ENCODE measurements at places on chromosomes 7 and 10.
A peak's percentile ranks its signal among the peaks of the same experiment; 100 is the strongest.

DNA sequence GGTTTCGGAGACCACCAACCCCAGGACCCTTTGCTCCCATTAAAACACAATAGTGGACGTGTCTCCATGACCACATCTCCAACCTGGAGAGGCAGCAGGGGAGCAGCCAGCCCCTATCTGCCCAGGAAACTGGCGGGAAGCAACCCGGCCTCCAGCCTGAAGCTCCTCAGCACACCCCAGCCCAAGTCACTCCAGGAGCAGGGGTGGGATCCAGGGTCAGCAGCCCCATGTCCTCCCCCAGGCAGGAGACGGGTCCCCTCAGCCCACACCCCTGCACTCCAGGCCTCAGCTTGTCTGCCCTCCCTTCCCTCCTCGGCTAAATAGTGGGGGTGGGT, 601 bp downstream of the ADAM8 start:
- DNase-seq, result no peak

- DNase-seq, result no peak
Measured at GRCh38 chr10:104288355-104288754, 19.4 kb downstream of the GSTO2 start.

- no peak for DNase-seq
Measured at GRCh38 chr10:30812018-30812851, 182.7 kb upstream of the LYZL2 start.

DNA sequence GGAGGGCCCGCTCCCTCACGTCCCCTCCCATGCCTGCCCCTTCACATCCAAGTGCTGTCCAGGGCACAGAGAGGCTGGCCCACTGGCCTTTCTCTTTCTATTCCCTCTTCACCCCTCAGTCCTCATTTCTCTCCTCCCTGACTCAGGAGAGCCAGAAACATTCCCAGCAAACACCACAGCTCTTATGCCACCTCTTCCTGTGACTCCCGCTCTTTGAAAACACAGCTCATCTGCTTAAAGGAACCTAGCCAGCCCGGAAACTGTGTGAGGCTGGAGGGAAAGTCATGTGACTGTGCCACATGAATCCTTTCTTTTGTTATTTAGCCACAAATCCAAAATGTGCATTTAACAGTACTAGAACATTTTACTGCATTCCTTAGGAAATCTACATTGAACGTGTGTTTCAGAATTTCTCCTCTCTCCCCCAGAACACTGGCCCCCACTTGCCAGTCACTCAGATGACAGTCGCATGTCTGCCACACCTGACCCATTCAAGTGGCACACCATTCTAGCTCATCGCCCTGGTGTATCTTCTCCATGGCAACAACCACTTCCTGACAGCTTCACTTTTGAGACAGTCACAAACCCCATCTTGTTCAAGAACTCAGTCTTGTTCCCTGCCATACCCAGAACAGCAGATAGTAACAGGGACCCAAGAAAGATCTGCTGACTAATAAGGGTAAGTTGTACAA, 42.8 kb downstream of the GRB10 start:
- peak; percentile 93 for DNase-seq

DNA sequence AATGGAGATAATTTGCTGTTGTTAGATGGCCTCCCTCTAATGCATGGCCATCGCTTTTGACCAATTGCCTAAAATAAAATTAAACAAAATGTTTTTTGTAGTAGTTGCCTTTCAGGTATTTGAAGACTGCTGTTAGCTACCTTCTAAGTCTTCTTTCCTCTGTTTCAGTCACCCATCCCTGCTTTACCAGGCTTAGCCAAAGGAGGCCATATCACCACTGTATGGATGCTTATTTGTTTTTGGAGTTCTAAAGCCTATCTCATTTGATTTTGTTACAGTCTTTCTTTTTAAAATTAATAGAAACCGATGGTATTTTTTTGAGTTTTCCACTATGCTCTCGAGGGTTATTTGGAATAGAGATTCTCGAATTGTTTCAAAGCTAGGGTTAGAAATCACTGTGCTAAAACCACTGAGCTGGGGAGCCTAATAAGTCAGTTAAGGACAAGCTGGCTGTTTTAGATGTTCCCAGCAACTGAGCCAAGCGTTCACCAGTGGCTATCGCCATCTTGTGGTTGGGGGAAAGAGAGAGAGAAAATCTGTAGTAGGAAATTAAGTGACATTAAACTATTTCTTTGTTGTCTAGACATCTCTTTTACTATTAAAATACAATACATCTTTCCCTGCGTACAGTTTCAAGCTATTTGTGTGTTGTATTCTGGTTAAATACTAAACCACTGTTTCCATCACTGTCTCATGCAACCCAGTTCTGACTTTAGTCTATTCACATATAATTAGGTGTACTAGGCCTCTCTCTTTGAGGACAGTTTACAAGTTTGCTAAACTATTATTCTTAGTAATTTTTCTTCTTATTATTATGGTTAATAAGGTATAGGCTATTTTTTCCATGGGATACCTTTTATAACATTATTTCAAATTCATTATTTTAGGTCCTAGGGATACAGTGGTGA, 52.2 kb downstream of the GPR158 start:
- DNase-seq, result no peak

- no peak for DNase-seq
Measured at GRCh38 chr7:121517591-121517990, 121.5 kb upstream of the FAM3C start.

DNA sequence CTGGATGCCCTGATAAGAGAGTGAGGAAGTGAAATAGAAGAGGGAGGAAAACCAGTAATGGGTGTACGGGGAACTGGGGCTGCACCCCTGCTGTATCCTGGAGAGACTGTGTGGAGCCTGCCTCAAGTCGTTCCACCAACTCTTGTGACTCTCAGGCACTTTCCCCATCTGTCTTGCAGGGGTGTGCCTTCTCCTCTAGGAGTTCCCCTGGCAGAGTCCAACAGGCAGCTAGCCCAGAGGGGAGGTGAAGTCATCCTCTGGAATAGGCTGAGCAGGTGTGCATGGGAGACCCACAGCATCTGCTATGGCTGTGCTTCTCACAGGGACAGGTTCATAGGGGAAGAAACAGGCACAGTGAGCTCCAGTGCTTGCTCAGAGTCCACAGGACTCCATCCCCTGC, 46.8 kb downstream of the WIPF3 start:
- DNase-seq, result no peak

- no peak for DNase-seq
Measured at GRCh38 chr7:81235997-81236396, 317.1 kb upstream of the SEMA3C start.

GRCh38 chr7:81908220-81908619, 138.4 kb upstream of the HGF start:
- no peak for DNase-seq

DNA sequence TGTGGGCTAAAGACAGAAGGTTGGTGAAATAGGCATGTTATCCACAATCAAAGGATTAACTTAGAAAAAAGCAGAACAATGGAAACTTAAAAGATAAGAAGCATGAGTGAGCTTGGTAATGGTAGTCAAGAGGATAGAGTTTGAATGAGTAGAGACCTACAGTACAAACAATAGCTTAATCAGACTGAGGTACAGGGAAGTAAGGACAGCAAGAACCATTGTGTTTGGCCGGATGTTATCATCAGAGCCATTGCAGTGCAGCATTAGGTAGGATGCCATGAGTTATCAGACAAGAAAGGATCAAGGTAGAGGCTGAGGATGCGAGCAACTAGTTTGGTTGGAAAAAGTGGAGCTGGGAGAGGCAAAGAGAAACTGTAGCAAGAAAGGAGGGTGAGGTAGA, 353.3 kb upstream of the VSTM2A start:
- no peak for DNase-seq

- DNase-seq, result no peak
Measured at GRCh38 chr7:111126987-111127386, 36.1 kb downstream of the LRRN3 start.

DNA sequence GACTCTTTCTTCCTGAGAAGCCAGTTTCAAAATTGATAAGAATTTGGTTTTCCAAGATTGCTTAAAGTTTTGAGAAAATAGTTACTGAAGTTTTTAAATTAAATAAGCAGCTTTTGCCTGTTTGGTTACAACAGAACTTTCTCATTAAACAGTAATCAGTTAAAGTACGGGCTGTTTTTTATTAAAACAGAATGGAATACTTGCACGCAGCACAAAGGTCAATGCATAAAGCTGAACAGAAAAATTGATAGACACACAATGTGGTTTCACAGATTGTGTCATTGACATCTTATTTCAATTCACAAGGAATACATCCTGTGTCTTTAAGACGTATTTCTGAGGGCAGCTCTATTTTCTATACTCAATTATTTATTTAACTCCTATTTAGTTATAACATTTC, 192.2 kb downstream of the PRKG1 start:
- DNase-seq, result no peak

DNA sequence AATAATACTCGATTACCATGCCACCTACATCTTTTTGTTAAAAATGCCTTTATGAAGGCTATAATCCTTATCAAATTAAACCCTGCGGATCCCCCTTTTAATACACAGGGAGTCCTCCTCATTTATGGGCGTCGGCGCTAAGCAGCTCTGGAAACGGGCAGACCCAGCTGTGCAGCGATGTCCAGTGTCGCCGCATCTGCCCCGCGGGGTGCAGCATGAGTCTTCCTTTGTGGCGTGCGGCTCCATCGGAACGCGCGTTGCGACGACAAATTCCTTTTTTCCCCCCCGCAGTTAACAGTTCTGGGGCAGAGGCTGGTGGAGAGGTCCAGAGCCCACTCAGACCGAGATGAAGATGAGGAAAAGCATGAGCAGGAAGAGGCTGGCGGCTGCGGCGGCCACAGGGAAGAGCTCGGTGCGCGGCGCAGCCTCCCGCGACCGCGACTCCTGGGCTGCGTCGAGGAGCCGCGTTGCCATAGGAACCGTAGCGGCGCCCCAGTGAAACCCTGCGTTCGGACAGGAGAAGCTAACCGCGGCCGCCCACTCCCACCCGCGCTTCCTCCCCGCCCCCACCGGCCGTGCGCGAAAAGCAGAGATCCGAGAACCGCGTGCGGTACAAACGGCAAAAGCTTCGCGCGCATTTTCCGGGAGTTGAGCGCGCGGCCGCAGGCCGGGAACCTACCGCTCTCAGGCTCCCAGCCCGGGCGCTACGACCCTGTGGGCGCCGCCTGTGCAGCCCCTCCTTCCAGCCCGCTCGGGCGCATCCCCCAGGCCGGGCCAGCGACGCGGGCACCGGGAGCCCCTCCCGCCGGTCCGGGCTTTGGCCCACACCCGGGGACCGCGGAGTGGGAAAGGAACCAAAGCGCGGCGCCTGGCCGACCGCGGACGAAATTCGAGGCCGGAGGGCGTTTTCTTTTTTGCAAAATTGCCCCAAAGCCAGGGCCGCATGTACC, 130.6 kb downstream of the SPAG6 start:
- no peak for DNase-seq

GRCh38 chr7:51587604-51588003, 271.0 kb upstream of the COBL start:
- DNase-seq, result no peak

GRCh38 chr7:94272821-94273583, 121.7 kb upstream of the COL1A2 start:
- DNase-seq, result no peak

DNA sequence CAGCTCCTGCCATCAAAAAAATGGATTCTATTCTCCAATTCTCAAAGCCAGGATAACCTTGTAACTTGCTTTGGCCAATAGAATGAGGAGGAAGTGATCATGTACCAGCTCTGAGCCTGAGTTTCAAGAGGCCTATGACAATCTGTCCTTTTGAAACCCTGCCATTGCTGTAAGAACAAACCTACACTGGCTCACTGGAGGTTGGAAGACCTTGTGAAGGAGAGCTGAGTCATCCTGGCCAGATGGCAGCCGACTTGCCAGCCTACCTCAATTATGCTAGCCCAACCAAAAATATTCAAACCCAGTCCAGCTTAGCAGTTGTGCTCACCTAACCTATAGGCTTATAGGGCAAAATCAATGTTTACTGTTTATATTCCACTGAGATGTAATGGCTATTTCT, 93.0 kb downstream of the HGF start:
- DNase-seq, result no peak

- no peak for DNase-seq
Measured at GRCh38 chr10:44821290-44821689, 89.8 kb upstream of the TMEM72 start.

- no peak for DNase-seq
Measured at GRCh38 chr7:120320218-120320961, 47.4 kb downstream of the KCND2 start.

- no peak for DNase-seq
Measured at GRCh38 chr7:133705596-133705995, 421.5 kb upstream of the LRGUK start.

DNA sequence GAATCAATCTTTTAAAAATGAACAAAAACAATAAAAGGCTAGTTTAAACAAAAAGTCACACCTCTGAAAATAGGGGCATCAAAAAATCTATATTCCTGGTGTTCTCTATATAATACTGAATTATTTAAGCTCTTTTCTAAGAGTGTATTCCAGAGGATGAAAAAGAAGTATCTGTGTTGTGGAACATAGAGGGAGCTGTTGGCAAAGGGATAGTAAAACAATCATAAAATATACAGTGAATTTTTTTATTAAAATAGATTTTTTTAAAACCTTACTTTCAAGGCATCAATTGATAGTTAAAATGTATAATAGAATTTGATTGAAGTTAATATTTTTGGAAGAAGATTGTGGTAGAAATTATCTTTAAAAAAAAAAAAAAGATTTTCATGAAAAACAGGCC, 1409.1 kb upstream of the CELF2 start:
- no peak for DNase-seq

GRCh38 chr10:123559823-123560092, 106.4 kb upstream of the GPR26 start:
- DNase-seq, result no peak

DNA sequence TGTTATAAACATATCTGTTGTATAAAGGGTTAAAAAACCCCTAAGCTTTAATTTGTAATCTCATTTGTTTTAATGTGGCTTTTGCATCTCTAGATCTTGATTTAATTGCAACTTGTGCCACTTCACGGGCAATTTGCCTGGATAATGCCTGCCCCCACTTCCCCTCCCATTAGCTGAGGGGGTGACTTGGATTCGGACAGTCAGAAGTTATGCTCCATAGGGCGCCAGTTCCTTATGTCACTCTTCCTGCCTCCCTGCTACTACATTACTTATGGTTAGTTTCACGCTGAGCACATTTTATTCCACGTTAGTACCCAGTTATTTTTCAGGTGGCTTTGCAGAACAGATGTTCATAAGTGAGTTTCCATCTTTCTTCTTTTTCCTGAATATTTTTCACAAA, 1015.2 kb upstream of the PHF14 start:
- no peak for DNase-seq

DNA sequence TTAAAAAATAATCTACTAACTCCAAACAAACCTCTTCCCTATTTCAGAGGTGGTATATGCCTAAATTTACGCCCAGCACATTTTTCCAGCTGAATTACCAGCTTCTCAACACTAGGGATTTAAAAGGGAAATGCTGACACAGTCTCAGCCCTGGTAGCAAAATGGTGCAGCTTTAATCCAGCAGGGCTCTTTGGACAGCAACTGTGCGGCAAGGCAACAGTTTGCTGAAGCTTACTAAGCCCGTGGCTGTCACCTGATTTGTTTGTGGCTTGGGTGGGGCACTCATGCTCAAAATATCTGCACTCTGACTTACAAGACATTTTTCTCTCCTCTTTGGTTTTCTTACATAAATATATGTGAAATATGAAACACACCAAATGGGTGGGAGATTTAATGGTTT, 206.7 kb downstream of the POU6F2 start:
- no peak for DNase-seq

Measured in CD4-positive, alpha-beta T cell (primary cell).